ENCODE measurements at places on chromosomes 12 and 14.

DNA sequence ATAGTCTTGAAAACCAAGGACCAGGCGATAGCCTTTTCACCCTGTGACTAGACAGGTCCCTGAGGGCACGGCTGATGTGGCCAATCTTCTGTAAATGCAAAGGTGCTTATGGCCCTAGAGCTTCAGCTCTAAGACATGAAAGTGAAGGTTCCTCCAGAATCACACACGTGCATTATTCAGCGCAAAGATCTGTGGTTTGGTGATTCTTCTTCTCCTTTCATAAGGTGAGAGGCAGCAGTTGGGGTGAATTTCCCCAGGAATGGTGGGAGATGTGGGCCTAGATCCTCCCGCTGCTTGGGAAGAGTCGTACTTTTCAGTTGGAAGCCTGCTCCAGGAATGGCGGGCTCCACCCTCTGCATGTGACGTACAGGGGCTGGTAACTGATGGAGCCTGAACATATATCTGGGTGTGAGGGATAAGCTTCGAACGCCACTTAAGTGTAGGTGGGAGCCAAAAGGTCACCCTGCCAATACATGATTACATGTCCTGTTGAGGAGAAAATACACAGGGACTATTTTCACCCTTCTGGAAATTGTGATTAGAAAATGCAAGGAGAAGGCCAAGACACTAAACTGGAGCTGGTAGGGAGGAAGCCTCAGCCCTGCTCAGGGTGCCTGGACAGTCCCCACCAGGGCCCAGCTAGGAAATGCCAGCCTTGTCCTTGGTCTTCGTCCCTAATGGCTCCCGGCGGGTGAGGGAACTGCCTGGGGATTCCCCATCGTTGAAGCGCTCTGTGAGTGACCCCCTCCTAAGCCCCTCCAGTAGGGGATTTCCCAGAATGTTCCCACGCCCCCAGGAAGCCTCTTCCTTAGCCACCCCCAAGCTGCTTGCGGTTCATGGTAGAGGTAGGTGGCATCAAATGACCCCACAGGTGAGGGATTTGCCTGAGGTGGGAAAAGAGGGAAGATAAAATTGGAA lies 17.6 kb downstream of the BATF start:
- DNase-seq = no peak

DNA sequence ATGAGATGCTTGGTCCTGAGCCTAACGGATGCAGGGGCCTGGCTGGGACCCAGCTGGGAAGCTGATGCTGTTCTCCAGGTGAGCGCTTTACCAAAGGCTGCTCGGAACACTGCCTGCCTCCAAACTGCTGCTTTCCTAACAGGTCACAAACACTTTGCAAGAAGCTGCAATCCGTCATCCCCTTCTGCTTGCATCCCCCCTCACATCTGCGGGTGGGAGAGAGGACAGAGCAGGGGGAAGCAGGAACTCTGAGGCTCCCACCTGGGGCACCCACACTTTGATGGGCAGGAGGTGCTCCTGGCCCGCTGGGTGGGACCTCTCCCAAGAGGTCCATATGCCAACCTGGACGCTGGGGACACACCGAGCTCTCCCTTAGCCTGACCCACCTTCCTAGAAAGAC lies 24.9 kb upstream of the PPP2R5C start:
- DNase-seq = no peak

DNA sequence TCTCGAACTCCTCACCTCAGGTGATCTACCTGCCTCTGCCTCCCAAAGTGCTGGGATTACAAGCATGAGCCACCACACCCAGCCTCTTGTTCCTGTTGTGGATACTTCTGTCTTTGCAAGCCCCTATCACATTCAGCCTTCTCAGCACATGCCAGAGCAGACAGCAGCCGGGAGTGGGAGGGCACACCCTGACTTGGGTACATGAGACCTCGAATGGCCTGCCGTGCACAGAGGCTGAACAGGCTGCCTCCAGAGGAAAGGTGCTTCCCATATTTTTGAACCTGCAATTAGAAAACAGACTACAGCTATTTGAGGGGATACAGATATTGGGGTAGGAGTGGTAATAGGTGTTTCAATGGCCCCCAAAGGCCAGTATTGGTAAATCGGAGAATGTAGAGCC lies 307.3 kb upstream of the DIO3 start:
- DNase-seq = no peak

GRCh38 chr12:127606476-127607015 lies 660.4 kb upstream of the TMEM132C start:
- no peak for DNase-seq

GRCh38 chr12:118368821-118369220 lies 3.9 kb downstream of the TAOK3 start:
- no peak for DNase-seq

- DNase-seq = no peak
These were observed 345.3 kb downstream of the RPL10L start for GRCh38 chr14:46306267-46306666.

GRCh38 chr14:91228112-91229004 lies 16.1 kb downstream of the GPR68 start:
- DNase-seq = peak; percentile 76

GRCh38 chr12:34393086-34393820 lies 371.0 kb downstream of the ALG10 start:
- DNase-seq = peak; percentile 8

DNA sequence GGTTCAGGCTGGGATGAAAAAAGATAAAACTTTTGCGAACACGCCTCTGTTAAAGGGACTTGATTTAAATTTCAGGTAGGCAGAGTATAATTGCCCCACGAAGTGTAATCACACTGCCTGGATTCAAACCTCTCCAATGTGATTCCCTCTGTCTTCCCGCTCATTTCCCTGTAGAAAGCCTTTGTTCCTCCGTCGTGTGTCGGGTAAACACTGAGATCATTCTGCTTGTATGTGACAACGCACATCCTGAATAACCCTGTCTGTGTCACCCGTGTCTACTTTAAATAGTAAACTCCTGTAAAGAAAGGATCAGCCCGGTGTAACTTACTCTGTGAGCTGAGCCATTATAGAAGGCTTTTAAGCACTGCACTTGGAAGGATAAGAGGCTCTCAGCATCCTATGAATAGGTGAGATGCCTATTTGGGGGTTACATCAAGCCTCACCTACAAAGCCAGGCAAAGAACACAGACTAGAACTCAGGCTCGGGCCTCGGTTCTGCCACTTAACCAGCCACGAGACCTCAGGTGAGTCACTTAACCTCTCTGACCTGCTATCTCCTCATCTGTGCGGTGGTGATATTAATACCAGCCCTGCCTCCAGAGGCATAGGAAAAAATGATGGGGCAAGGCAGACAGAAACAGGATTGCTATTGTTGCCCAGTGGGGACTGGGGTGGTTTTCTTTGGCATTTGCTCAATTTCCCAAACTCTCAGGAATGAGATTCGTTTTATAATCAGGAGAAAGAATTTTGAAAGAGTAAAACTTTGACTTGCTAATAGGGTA lies 74.2 kb downstream of the RBM19 start:
- no peak for DNase-seq

- no peak for DNase-seq
These were observed 1.2 kb upstream of the AP1G2 start for GRCh38 chr14:23568600-23569331.

DNA sequence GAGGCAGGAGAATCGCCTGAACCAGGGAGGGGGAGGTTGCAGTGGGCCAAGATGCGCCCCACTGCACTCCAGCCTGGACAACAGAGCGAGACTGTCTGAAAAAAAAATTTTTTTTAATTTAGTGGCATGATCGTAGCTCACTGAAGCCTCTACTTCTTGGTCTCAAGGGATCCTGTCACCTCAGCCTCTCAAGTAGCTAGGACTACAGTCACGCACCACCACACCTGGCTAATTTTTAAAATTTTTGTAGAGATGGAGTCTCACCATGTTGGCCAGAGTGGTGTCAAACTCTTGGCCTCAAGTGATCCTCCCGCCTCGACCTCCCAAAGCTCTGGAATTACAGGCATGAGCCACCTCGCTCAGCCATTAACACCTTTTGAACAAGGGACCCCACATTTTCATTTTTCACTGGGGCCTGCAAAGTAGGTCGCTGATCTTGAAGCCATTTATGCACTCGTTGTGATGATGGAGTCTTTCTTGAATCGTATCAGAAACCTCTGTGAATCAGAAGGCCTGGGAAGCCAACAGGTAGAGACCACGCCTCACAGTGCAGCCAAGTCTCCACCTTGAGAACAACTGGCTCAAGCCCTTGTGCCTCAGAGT lies 5.9 kb downstream of the HCAR1 start:
- no peak for DNase-seq

DNA sequence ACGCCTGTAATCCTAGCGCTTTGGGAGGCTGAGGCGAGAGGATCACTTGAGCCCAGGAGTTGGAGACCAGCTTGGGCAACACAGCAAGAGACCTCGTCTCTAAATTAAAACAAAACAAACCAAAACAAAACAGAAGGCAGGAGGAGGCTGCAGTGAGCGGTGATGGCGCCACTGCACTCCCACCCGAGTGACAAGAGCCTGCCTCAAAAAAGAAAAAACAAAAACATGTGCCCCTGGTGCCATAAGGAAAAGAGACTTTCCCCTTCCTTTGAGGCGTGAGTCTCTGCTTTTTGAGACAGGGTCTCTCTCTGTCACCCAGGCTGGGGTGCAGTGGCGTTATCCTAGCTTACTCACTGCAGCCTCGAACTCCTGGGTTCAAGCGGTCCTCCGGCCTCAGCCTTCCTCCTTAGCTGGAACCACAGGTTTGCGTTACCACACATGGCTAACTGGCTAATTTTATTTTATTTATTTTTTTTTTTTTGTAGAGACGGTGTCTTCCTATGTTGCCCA lies 9.0 kb upstream of the EAPP start:
- no peak for DNase-seq

DNA sequence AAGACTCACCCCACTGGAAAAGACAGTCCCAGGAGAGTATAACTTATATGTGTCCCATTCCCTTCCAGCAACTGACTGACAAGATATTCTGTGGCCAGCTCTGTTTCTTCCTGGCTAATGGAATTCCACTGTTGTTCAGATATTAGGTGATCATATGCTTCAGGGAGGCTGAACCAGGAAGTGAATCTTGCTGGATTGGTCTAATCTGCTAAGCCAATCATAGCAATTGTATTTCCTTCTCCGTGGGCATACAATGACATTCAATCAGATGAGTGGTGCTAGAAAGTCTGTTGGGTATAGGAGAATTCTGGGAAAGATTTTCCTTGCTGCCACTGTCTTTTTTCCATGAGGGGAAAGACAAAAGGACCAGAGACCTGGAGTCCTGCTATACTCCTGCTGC lies 12.1 kb downstream of the PYGL start:
- no peak for DNase-seq

DNA sequence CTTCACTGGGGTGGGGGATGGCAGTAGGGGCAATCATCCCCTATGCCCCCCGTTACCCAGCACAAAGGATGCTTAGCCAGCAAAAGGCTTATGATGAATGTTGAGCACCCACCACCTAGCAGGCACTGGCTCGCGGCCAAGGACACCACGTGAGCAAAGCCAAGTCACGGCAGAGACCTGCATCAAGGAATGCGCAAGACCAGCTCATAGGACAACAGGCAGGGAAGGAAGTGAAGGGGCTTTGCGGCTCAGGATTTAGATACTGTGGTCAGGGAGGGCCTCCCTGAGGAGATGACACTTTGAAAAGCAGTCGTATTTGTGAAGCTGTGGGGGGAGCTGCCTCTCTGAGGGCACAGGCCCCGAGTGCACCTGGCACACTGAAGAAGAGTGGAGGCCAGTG lies 32.8 kb downstream of the SH2B3 start:
- peak; percentile 70 for DNase-seq

DNA sequence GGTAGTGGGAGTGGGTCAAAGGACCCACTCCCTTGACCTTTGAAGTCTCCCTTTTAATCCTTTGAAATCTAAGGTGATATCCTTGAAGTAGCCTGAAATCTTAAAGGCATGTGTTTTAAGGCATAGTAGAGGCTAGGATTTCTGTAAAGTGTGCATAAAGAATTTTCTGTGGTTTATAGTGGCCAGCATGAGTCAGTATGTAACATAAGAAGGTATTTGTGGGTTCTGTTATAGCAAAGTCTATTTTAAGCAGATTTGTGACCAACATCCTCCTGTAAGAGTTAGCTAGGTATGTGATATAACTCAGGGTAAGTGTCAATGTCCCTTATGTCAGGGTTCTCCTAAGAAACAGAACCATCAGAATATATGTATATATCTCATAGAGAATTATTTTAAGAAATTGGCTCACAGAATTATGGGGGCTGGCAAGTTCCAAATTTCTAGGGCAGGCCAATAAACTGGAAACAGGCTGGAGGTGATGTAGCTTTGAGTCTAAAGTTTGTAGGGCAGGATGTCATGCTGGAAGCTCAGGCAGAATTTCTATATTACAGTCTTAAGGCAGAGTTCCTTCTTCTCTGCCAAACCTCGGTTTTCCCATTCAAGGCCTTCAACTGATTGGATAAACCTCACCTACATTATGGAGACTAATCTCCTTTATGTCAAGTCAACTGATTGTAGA lies 18.7 kb upstream of the EPYC start:
- DNase-seq = no peak

- no peak for DNase-seq
These were observed 42.1 kb downstream of the CIT start for GRCh38 chr12:119835068-119835467.

DNA sequence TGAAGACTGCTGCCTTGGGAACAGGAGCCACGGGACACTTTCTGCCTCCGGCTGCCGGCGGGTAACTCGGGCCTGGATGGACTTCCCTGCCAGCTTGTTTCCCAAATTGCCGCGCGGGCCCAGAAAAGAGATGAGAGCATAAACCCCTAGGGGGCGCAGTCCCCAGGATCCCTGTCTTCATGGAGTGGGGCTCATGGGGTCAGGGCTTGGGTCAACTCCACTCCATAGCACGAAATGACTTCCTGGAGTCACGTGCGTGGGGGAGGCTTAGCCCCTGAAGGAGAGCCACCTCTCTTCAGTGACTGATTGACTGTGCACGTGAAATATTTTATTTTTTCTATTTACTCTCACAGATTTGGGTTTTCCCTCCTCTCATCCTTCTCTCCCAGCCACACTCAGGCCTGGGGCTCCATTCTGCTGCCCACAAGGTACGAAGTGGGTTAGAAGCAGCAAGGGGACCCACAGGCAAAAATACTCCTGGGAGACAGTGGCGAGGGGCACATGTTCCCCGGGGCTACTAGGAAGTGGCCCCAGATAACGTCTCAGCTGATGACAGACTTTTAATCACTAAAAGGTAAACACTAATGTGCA lies 10.0 kb downstream of the PGF start:
- DNase-seq = no peak

- DNase-seq = no peak
These were observed 184.3 kb upstream of the RTL1 start for GRCh38 chr14:101087614-101088394.

- DNase-seq = no peak
These were observed 164.7 kb upstream of the TBX3 start for GRCh38 chr12:114848666-114849065.

- no peak for DNase-seq
These were observed 236.4 kb upstream of the CRY1 start for GRCh38 chr12:107329569-107330324.

DNA sequence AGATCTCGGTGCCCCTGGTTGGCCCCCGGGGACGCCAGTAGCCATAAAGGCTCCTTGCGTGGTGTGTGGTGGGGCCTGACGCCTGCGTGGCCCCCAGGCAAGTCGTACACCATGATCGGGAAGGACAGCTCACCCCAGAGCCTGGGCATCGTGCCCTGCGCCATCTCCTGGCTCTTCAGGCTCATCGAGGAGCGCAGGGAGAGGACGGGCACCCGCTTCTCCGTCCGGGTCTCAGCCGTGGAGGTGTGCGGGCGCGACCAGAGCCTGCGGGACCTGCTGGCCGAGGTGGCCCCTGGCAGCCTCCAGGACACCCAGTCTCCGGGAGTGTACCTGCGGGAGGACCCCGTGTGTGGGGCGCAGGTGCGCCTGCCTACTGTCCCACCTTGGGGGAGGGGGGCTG lies 34.5 kb downstream of the KIF26A start:
- no peak for DNase-seq
